ENCODE measurements at places on chromosomes 4 and X.
A peak's percentile ranks its signal among the peaks of the same experiment; 100 is the strongest.

DNA sequence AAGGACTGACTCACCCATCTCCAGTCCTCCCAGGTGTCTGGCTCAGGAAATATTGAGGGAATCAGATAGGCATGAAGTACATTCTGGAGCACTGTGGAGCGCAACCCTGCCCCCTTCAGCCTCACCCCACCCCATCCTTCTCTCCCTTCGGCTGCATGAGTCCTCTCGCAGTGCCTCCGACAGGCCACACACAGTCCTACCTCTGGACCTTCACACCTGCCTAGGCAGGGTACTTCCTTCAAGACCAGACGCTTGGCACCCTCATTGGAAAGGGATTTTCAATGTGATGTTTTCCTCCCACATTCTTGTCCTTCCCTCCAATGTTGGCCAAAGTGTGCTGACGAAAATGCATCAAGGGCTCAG lies 26.8 kb upstream of the PPP2R2C start:
- no peak for DNase-seq

GRCh38 chr4:35942092-35942491 lies 302.2 kb downstream of the ARAP2 start:
- no peak for DNase-seq

DNA sequence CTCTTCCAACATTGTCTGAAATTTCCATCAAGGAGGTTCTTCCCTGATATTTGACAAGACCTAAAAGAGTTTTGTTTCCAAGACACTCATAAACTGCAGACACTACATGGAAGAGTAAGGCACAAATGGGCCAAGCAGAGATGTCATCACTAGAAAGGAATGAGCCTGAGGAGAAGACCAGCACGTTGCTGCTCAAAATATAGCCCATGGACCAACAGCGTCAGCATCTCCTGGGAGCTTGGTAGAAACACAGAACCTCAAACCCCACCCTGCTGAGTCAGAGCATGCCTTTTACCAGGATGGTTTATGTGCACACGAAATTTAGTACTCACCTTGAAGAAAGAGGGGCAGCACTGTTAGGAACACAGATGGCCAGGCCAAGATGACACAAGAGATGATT lies 128.7 kb upstream of the MID1 start:
- no peak for DNase-seq

DNA sequence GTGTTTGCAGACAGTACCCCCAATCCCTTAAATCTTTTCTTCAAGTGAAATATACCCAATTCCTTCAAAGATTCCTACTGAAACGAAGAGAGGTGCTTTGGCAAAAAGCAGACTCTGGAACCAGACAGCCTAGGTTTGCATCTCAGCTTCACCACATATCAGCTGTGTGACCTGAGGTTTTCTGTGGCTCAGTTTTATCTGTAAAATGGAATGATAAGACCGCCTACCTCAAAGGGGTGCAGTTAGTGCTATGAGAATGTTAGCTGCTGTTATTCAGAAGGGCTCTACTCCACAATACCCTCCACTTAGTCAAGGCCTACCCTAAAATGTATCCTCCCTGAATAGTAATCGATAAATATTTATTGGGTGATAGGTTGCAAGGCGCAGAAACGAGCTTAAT lies 664 bp downstream of the PIR start:
- DNase-seq, result no peak

- no peak for DNase-seq
Observed at GRCh38 chrX:40543661-40544328, 37.0 kb upstream of the ATP6AP2 start.

GRCh38 chr4:141425124-141425523 lies 204.4 kb downstream of the ZNF330 start:
- DNase-seq, result no peak

GRCh38 chrX:38124000-38124399 lies 96.7 kb downstream of the SRPX start:
- no peak for DNase-seq

DNA sequence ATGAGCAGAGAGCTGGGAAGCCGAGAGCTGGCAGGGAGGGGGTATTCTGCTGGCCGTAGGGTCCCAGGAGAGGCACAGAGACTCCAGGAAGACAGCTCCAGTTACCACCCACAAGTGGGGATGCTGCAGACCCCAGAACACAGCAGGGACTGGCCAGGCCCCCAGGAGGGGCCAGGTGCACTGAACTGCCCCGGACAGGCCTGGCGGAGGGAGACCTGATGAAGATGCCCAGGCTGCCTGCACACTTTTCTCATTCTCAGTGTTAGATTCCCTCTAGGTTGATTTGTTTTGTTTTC lies 110.8 kb downstream of the CPZ start:
- no peak for DNase-seq

DNA sequence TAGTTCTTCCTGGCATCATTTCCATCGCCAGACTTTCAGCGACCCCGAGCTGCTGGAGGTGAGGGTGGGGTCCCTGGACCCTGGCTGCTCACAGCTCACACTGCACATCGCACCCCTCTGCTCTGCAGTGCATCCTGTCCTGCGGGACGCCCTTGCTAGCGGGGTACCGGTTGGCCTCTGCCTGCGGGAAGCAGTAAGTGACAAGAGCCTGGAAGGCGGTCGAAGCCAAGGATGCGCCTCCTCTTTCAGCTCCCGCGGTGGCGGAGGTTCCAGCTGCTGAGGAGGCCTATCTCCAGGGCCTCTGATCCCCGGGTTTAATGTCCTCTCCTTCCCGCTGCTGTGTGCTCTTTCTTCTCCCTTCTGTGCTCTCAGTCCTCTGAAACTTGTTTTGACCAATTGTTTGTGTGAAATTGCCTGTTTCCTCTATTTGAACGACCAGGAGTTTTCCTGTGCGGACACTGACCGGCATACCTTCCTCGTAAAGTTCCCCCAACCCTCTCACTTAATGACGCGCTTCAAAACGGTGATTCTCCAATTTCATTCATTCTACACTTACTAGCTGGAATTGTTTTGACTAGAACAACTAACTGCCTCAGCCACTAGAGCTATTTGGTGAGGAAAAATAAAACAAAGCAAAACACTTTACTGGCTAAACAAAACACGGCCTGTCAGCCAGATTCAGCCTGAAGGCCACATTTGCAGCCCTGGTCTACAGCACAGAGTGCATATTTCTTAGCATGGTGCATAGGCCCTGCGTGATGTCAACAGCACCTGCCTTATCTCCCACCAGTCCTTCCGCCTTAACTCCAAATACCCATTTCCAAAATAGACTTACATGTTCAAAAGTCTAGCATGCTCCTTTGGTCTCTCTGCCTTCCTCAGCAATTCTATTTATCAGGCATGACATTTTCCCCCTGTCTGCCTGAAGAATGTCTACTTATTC lies 28.0 kb downstream of the MGAT4D start:
- no peak for DNase-seq

GRCh38 chrX:31036895-31037294 lies 34.9 kb downstream of the FTHL17 start:
- peak; percentile 2 for DNase-seq

DNA sequence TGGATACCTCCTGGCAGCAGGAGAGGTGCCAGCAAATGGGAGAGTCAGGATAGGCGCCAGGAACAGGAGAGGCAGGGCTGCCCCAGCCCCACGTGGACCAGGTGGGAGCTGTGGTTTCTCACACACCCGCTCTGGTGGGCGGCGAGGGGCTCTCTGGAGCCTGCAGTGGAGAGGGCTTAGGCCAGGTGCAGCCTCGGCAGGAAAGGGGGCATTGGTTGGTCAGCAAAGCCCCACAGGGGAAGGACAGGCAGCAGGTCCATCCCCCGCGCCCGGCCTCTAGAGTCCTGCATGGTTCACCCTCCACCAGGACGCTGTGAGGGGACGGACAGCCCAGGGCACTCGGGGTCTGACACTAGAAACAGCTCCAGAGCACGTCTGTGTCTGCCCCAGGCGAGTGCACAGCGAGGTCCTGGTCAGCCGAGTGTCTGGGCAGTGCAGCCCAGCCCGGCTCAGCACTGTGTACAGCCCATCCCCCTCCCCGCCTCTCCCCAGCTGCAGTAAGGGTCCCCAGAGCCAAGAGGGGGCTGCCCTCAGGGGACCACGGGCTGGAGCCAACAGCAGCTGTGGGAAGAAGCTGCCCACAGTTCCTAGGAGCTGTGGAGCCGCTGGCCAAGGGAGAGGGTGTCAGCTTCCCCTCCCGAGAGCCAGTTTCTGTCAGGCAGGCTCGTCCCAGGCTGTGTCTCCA lies 8.2 kb downstream of the ATP5ME start:
- DNase-seq, result no peak

GRCh38 chrX:116282751-116283150 lies 112.2 kb downstream of the AGTR2 start:
- no peak for DNase-seq

DNA sequence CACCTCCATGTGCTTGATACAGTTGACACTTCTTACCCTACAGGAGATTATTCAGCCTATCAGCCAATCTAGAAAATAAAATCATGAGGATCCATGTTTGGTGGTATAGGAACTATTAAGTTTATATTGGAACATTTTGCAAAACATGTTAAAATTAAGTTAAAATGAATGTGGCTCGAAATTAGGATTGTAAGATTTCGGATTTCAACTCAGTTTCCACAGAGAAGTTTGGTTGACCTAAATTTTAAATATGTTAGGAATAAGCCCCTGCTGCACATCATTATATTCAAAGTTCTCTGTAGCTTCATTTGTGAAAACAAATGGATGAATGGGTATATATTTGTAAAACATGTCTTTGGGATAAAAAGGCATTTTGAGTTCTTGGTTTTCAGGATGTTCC lies at the start of gene RAB40A:
RAB40A (minus strand) TSS at position 101 of the 400 bp plus-strand sequence. CDS start 18,733 bp downstream, outside the sequence.
- DNase-seq, result no peak

DNA sequence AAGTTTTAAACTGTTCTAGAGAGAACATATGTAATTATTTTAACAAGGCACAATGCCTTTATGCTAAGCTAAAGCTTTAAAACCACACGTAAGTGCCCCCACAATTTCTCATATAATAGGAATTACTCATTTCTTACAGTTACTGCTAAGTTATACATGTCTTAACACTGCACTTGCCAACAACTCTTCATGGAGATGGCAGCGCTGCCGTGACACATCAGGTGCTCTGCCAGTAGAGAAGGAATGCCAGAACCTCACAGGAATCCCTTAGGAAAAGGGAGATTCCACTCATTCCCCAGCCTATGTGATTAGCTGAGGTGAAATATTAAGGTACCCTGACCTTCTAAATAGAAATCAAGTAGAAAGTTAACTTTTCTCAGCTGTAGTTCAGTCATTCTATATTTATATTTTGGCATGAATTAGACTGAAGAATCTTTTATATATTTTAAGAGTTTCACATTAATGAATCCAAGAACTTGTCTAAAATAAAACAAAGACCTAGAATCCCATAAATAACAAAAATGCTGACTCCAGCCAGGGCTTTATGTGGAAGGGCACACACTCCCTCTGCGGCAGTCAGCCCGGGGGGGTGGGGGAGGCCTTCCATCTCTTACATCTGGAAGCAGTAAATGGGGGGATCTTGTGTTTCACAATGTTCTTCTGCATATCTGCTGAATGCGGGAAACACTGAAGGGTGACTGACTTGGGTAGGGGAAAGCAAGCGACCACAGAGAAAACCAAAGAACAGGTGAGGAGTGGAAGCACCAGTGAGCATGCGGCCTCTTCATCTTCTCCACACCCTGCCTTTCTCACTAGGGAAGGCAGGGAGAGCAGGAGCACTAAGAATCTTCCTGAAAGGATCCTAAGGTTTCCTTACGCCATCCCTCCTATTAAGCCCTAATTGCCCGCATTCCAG lies 23.7 kb downstream of the ACSL1 start:
- peak; percentile 43 for DNase-seq

GRCh38 chrX:46367491-46367890 lies 177.7 kb downstream of the ZNF674 start:
- no peak for DNase-seq

GRCh38 chr4:139078926-139079325 lies 63.3 kb downstream of the NOCT start:
- no peak for DNase-seq

Measured in H54 (cell line).